ENCODE measurements at places on chromosomes 4 and X.

- DNase-seq = no peak
These were observed 23.0 kb upstream of the HPGD start for GRCh38 chr4:174545268-174545667.

DNA sequence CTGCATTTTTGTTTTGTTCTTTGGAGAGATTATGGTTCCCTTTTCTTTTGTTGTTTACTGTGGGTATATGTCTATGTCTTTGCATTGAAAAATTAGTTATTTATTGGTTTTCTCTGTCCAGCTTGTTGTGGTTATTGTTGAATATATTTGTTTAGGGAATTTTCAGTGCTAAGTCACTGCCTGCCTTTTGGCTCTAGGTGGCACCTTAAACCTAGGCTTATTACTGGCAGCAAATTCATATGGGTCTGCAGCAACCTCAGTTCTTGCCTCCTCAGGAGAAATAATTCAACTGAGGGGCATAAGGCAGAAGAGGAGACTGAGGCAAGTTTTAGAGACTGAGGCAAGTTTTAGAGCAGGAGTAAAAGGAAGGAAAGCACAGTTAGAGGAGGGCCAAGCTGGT lies 1157.3 kb upstream of the AGA start:
- no peak for DNase-seq

DNA sequence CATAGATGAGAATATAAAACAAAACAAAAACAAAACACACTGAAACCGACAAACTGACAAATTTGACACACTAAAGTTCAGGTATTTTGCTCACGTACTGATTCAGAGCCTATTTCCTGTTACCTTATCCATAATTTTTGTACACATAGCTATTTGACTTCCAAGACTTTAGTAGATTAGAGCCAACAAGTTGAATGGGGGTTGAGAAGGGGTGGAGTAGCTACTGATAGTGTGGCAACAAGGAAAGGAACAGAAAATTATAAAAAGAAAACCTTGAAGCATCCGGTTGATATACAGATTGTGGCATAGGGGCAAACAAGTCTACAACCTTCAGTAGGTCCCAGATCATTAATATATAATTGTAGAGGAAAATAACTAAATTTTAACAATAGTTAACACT lies 92.3 kb upstream of the RASGEF1B start:
- no peak for DNase-seq

DNA sequence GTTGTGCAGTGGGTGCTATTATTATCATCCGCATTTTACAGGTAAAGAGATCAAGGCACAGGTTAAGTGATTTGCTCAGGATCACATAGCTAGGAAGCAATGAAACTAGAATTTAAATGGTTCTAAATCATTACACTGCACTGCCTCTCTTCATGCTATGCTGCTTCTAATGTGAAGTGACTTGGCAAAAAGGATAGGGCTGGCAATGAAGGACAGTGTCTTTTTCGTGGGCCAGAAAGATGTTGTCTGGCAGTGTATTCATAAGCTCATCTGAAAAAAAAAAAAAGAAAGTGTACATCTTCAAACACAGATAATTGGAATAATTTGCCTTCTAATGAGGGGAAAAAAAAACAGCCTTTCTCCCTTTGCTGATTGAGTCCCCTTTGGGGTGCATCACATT lies 132.2 kb upstream of the FUNDC1 start:
- no peak for DNase-seq

DNA sequence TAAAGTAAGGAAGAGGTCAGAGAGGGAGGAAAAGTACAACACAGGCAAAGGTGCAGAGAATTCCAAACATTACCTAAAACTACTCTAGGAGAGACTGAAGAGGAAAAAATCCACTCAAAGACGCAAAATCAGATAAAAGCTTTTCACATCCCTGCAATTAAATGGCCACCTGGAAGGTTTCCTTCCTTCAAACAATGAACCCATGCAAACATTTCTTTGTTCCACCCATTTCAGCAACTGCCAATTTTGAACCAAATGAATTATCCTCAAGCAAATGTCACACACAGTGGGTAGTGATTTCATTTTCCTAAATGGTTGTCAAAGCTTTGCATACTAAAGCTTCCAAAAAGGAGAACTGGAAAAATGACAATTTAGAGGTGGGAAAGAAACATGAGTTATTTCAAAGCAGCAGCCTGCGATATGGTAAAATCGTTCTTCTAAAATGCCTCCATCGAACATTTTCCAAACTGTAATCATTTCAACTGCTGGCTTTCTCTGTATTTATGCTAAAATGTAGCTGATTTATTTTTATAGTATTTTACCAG lies 45.0 kb downstream of the APBB2 start:
- no peak for DNase-seq

DNA sequence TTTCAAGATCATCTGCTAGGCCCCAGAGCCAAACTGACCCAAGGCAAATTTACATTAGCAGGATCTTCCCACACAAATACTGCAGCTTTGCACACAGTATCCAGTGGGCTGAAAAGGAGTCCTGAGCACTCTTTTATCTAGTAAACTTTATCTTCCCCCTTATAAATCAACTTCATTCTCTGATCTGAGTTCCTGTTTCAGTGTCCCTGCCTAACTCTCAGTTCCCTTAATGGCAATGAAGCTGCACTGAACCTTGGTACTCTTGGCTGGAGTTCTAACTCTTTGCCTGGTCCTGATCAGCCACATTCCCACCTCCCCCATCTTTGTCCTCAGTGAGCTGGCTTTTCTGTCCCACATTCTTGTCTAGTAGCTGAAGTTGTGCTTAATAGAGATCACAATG lies 37.4 kb downstream of the EDA2R start:
- DNase-seq = no peak

DNA sequence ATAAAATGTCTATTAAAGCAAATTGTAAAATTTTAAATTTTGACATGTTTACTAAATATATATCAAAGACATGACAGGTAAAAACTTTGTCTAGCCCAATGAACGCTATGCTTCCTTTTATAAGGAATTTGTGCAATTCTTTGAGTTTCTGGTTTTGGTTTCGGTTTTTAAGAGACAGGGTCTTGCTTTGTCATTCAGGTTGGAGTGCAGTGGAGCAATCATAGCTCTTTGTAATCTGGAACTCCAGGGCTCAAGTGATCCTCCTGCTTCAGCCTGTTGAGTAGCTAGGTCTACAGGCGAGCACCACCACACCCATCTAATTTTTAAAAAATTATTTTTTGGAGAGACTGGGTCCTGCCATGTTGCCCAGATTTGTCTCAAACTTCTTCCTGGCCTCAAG lies 60.7 kb downstream of the BLTP1 start:
- no peak for DNase-seq

DNA sequence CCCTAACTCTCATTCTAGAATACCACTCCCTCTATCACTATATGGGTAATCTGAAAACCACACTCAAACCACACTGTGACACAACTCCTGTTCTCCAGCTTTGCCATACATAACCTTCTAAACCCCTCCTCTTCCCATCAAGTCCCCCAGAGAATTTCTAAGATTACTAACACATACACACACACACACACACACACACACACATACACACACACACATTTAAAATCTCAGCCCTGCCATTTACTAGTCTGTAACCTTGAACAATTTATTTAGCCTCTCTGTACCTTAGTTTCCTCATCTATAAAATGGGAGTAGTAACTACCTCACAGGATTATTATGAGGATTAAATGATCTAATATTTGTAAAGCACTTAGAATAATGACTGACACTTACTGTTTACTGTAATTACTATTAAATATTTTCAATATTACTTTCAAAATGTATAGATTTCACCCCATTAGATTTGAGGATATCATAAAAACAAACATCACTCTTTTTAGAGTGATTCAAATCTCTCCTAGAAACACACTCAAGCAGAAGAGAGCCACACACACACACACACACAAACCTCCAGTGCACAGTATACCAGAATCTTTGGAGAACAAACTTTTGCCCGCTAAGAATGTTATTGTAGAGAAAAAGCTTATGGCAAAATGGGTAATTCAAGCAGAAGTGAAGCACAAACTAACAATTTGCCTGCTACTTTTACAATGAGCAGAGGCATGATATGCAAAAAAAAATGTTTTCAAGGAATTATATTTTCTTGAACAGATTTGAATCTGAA lies 3.8 kb downstream of the ANKRD50 start:
- DNase-seq = no peak

DNA sequence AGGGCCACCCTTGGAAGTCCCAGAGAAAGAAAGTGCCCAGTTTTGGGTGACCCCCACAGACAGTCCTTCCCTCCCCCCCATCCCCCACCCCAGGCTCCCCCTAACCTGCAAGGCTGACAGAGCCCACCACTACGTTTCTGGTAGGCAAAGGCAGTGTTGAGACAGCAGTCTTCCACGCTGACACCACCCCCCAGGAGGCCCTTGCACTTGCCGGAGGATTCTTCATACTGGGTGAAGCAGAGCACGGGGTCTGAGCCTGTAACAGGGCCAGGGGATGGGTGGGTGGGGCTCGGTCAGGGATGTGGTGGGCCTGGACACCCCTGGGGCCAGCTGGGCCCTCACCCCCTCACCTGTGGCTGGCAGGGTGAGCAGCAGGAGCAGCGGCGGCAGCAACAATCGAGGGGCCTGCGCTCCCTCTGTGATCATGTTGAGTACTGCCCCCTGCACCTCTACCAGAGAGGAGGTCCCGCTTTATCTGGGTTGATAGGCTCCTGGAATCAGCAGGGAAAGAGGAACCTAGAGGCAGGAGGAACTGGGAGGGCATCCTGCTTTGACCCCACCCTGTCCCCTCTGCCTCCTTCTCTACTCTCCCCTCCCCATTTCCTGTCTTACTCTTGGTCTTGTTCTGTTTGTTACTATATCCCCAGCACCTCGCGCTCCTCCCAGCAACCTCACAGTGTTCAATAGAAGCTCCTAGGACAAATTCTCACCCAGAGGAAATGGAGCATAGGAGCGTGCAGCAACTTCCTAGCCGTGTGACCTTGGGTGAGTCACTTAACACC lies at the start of gene CFP:
Gene CFP (minus strand): TSS at position 512 of the 782 bp plus-strand sequence. CDS start 86 bp downstream, at position 426.
- no peak for DNase-seq

DNA sequence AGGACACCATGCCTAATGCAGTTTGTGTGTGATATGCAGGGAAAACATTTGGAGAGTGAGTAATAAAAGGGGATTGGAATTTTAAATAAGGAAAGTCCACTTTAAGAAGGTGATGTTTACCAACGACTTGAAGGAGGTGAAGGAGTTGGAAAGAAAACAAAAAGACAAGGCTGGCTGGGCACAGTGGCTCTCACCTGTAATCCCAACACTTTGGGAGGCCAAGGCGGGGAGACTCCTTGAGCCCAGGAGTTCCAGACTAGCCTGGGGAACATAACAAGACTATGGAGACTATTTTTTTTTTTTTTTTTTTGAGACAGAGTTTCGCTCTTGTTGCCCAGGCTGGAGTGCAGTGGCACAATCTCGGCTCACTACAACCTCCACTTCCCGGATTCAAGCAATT lies 11.0 kb downstream of the NDUFB11 start:
- no peak for DNase-seq

GRCh38 chrX:44922980-44923379 lies 50.0 kb downstream of the KDM6A start:
- no peak for DNase-seq

- no peak for DNase-seq
These were observed 67.0 kb upstream of the ANXA3 start for GRCh38 chr4:78484574-78484973.

GRCh38 chrX:120562569-120562926 lies 1.8 kb upstream of the CUL4B start:
- no peak for DNase-seq

GRCh38 chr4:40586729-40587128 lies 42.9 kb downstream of the RBM47 start:
- no peak for DNase-seq

- no peak for DNase-seq
These were observed 18.5 kb downstream of the ATP5ME start for GRCh38 chr4:655464-656151.
